Stimulated activated CD8-positive, alpha-beta memory T cell treated with anti-CD3 and anti-CD28 coated beads, Interleukin-12 subunit alpha, Interleukin-12 subunit beta, amount 100 ng/mL, for 4 hours (primary cell): ENCODE measurements at places on chromosomes 6 and 20.

- DNase-seq: no peak
These were observed 516 bp downstream of the LRRC1 start for GRCh38 chr6:53795340-53795701.

- DNase-seq: no peak
These were observed 158.2 kb downstream of the BMP7 start for GRCh38 chr20:57108218-57108617.

- no peak for DNase-seq
These were observed 112.2 kb downstream of the SYNDIG1 start for GRCh38 chr20:24581443-24582170.

GRCh38 chr6:3267162-3267561 is 8.4 kb downstream of the PSMG4 start:
- no peak for DNase-seq

GRCh38 chr6:97473979-97474378 is 191.0 kb upstream of the MMS22L start:
- no peak for DNase-seq
